ENCODE measurements at places on chromosomes 5 and 9.

GRCh38 chr9:129075996-129076639, 4.8 kb upstream of the DOLPP1 start:
- no peak for DNase-seq

DNA sequence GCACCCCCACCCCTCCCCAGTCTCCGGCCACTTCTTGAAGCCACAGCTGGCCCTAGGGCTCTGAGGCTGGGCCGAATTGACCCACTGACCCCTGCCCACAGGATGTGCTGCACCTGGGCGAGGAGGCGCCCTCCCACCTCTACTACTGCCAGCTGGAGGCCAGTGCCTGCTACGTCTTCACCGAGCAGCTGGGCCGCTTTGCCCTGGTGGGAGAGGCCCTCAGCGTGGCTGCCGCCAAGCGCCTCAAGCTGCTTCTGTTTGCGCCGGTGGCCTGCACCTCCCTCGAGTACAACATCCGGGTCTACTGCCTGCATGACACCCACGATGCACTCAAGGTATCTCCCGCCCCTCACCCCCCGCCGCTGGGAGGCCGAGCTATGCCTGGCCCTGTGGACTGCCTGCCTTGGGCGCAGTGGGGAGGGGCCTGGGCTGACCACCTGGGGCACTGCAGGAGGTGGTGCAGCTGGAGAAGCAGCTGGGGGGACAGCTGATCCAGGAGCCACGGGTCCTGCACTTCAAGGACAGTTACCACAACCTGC, 21.3 kb downstream of the HK3 start:
- peak; percentile 36 for DNase-seq

DNA sequence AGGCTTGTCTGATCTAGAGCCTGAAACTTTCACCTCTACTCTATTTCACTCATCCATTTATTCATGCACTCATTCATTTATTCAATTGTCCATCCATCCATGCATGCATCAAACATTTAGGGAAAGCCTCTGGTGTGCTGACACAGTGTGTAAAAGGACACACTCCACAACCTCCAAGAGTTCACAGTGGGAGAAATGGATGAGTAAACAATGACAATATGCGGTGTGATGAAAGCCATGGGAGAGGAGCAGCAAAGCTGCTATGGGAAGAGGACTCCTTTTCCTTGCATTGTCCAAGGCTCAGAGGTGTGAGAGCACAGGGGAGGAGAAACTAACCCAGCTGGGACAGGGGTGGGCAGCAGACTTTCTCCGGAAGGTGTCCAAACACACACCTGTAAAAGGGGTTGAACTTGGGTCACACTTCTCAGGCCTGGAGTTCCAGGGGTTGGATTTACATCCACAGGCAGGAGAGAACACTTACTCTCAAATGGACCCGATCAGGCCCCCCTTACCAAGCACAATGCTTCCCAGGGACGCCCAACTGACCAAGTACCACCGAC, 21.2 kb upstream of the PFDN1 start:
- DNase-seq: peak; percentile 46

- no peak for DNase-seq
These were observed 53.8 kb downstream of the NFIB start for GRCh38 chr9:14260101-14260500.

DNA sequence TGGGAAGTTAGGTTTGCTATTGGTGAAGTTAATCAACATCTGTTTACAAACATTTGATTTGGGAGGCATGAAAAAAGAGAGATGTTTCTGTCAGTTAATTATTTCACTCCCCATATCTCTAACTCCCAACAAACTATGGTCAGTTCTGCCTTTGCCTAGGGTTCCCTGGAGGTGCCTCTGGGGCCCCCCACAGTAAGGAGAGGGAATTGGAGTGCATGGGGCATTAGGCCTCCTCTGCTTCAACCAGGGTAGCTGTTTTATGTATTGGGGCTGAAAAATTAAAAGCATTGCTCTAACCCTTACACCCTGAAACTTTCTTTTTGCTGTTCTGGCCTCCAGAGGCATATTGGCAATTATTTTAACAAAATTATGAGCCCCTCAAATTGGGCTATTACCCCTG, 32.3 kb downstream of the RUSC2 start:
- no peak for DNase-seq

DNA sequence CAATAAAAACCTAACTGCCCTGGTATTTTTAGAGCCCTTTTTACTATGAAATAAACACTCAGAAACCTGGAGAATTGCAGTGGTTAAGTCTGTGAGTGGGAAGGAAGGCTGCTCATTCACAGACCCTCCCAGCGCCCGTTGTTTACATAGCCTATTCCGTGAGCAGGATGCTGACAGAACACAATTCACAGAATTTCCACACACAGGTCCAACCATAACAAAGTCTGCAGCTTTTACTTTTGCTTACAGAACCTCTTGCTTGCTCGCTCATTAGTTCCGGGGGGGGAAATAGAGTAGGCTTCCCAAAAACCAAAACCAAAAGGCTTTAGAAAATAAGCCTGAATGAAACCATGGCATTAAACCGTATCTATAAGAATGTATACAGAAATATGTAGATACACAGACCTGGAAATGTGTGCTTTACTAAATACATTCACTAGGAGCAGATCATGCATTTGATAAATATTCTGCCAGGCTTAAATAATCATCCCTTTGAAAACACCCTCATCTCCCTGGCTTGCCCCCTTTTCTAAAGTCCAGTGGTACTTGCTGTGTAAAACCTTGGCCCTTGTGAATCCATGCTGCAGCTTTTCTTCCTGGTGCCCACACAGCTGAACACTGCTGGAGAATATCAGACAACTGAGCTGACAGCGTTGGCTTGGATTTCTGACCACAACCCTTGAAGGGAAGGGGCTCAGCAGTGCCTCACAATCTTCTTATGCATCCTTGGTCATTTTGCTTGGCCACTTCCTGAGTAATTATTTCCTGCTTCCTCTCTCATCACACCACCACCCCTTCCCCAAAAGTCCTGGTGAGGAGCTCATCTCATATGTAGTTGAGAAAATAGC, 128.0 kb downstream of the FANCC start:
- DNase-seq: peak; percentile 20

GRCh38 chr5:77863181-77863580, 87.0 kb upstream of the TBCA start:
- no peak for DNase-seq

GRCh38 chr5:131171276-131171810, 599 bp downstream of the LYRM7 start:
- peak; percentile 65 for DNase-seq

DNA sequence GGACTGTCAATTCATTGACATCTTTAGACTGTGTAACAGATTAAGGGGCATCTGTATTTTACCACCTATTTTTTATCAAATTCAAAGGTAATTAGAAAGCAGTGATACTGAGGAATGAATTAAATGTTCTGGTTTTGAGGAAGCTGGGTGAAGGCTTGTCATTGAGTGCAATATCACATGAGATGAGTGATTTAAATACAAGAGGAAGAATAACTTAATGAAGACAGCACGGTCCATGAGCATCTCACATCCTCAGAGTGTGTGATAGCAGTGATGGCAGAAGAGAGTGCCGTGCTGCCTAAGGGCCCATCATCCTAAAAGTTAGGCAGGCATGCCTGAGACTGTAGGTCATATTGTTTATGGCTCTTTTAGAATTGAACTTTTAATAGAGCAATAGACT, 263.3 kb downstream of the MAST4 start:
- DNase-seq: no peak

- no peak for DNase-seq
These were observed 15.1 kb downstream of the WNK2 start for GRCh38 chr9:93198838-93199625.

DNA sequence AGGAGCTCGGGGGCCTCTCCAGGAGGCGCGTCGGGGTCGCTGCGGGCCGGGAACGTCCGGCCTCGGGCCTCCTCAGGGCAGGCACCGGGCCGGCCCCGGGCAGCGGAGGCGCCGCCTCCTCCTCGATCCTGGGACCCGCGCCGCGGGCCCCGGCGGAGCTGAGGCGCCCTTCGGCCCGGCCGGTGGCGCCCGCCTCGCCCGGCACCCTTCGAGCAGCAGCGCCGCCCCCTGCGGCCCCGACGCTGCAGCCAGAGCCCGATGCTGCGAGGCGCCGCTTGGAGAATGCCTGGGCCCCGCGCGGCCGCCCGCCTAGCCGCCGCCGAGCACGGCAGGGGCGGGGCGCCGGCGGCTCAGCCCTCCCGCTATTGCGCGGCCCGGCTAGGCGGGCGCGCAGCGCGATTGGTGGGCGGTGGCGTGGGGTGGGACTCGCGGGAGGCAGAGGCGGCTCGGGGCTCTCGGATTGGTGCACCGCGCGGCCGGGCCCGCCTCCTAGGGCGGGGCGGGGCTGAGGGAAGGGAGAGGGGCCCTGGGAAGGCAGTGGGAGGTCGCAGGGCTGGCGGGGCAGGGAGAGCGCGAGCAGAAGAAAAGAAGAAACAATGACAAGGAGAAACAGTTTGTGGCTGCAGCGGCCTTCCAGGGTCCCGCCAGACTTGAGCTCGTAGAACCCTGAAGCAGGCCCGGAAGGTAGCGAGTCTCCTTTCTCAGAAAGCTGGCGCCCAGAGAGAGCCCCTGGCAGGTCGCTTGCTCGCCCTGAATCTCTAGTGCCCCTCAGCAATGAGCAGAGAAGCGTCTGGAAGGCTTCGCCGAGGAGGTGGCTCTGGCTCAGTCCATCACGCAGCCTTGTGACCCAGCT, at the start of gene EEIG1:
Gene EEIG1, minus strand, starts transcription at position 284 of the 853 bp plus-strand sequence. CDS start 852 bp downstream, outside the sequence.
- peak; percentile 98 for DNase-seq

GRCh38 chr5:51395666-51396356, 12.6 kb downstream of the ISL1 start:
- peak; percentile 98 for DNase-seq

DNA sequence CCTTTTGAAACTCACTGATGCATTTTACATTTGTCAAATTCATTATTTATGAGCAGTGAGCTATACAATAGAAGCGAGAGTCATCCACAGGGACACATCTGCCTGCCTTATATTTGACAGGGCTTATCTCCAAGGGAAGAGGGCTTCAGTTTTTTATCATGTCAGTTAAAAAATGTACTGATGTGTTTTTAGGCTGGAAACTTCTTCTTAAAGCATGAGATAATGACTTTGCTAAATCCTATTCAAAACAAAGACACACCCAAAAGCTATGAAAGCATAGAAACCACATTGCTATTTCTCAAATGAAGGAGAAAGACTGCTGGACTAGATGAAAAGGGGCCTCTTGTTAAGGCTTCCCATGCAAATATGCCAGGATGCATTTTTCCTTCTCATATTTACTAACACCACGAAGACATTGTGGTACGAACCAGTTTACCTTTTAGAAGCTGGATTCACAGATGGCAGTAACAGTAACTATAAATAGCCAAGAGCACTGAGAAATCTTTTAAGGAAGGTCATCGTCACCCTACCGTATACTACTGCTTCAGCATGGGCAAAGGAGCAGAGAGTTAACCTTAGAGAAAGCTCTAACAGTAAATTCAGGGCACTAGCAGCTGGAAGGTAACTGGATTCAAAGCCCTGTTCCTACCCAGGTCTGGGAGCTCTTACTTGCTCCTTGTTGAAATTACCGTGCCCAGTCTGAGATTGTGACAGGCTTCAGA, 86.3 kb upstream of the IFNK start:
- DNase-seq: peak; percentile 45

GRCh38 chr9:121246821-121247561, 21.0 kb upstream of the GSN start:
- DNase-seq: no peak

- no peak for DNase-seq
These were observed 49.0 kb downstream of the SPTLC1 start for GRCh38 chr9:92066168-92066567.

DNA sequence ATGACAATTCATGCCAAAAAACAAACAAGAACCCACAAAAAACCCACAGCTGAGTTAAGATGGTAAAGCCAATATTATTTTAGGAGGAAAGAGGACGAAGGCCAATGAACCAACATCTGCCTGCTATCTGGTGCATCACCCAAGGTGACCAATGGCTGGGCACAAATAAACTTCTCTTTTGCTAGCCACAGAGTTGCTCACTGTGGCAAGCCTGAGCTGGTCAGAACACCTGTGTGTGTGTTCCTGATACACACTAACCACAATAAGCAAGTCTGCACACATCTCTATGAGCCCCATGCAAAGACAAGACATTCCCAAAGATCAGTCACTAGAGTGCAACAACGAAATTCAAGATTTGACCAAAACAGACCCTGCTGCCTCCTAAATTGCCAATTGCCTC, 63.1 kb downstream of the RNF38 start:
- DNase-seq: no peak

- DNase-seq: no peak
These were observed 762.8 kb upstream of the GRAMD2B start for GRCh38 chr5:125660231-125660895.

GRCh38 chr5:158899792-158900191, 199.9 kb downstream of the EBF1 start:
- no peak for DNase-seq

DNA sequence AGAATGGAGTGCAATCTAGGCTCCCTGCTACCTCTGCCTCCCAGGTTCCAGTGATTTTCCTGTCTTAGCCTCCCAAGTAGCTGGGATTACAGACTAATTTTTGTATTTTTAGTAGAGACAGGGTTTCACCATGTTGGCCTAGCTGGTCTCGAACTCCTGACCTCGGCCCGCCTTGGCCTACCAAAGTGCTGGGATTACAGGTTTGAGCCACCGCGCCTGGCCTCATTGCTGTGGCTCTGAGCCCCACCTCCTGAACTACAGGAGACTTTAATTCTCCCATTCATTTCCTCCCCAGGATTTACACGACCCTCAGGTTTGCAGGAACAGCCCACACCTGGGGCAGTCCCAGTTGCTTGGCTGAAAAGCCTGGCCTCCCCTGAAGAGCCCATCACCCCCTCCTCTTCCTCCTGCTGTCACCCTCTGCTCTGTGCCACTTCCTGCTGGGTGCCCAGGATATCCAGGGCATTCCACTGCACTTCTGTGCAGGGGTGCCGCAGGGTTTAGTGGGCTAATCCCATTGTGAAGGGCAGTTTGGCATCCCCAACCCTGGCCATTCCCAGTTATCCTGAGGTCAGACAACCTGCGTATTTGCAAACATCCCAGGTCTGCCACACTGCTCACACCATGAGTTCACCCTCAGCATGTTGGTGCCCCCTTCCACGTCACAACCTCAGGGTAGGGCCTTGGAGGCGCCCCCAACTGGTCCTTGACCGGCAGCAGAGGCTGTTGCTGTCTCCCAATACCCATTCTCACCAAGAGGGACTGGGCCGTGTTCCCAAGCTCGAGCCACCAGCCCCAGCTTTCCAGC, 265.0 kb upstream of the IRX4 start:
- no peak for DNase-seq

All from NCI-H69 (cell line).